ENCODE measurements at places on chromosomes 3 and 15. TPM values are rescaled to one million over a fixed set of nuclear protein-coding genes. Genes with fewer than 3 reads are reported as not detected.

Gene NMNAT3
- 1.1 TPM for total RNA-seq

Gene CAMK2N2
- not detected for total RNA-seq

Gene FILIP1L
- 19.1 TPM for total RNA-seq

Gene NME9
- not detected for total RNA-seq

Gene LRRC34
- total RNA-seq, result 9.8 TPM

Gene CHRM5
- not detected for total RNA-seq

Gene LIPC
- not detected for total RNA-seq

Gene HAUS2
- 30.5 TPM for total RNA-seq

Gene DYNLT2B
- total RNA-seq, result 6.5 TPM

Gene CLEC3B
- 33.4 TPM for total RNA-seq

Gene SPTBN5
- 0.20 TPM for total RNA-seq

Gene GRK7
- total RNA-seq, result not detected

Gene MED12L
- total RNA-seq, result 0.37 TPM

Gene ALDH1L1
- not detected for total RNA-seq

Gene DPPA2
- not detected for total RNA-seq

Gene ZNF660
- total RNA-seq, result 1.8 TPM

Gene LRCH3
- total RNA-seq, result 136 TPM

Gene GABPB1
- total RNA-seq, result 35.2 TPM

Gene TM6SF1
- 0.20 TPM for total RNA-seq

Gene CEMIP
- total RNA-seq, result 1.4 TPM

Gene RARRES1
- total RNA-seq, result 0.59 TPM

Gene RRP9
- 35.3 TPM for total RNA-seq

Gene LCMT2
- total RNA-seq, result 10.2 TPM

Gene LRRC31
- total RNA-seq, result not detected

Gene SCG3
- total RNA-seq, result not detected

Gene CYP19A1
- 34.5 TPM for total RNA-seq

Gene TERC
- 269 TPM for total RNA-seq

Gene GRAMD2A
- under 0.01 TPM for total RNA-seq

Gene PLA2G4E
- total RNA-seq, result not detected

Gene DLL4
- total RNA-seq, result not detected

Gene PTH1R
- 1.1 TPM for total RNA-seq

Gene GOLGA8S
- not detected for total RNA-seq

Gene TICRR
- 6.2 TPM for total RNA-seq

Gene MESP1
- total RNA-seq, result not detected

Gene KLF15
- 2.0 TPM for total RNA-seq

Gene SLC27A2
- under 0.01 TPM for total RNA-seq

Gene CCDC54
- not detected for total RNA-seq

Gene UBAP1L
- total RNA-seq, result 2.2 TPM

Gene SUSD5
- total RNA-seq, result 2.9 TPM

Gene KCNAB1
- total RNA-seq, result not detected

Gene ACTRT3
- 3.5 TPM for total RNA-seq

Gene C2CD4A
- not detected for total RNA-seq

Gene ARHGAP31
- total RNA-seq, result 1.8 TPM

Gene ARRDC4
- total RNA-seq, result 7.2 TPM

Gene CFAP91
- 0.73 TPM for total RNA-seq

Gene KNG1
- not detected for total RNA-seq

Gene DUOX2
- total RNA-seq, result not detected

Data from subcutaneous preadipocyte (primary cell).